Cardiac septum (tissue), 1 donor: ENCODE measurements at places on chromosomes 3 and 15.

DNA sequence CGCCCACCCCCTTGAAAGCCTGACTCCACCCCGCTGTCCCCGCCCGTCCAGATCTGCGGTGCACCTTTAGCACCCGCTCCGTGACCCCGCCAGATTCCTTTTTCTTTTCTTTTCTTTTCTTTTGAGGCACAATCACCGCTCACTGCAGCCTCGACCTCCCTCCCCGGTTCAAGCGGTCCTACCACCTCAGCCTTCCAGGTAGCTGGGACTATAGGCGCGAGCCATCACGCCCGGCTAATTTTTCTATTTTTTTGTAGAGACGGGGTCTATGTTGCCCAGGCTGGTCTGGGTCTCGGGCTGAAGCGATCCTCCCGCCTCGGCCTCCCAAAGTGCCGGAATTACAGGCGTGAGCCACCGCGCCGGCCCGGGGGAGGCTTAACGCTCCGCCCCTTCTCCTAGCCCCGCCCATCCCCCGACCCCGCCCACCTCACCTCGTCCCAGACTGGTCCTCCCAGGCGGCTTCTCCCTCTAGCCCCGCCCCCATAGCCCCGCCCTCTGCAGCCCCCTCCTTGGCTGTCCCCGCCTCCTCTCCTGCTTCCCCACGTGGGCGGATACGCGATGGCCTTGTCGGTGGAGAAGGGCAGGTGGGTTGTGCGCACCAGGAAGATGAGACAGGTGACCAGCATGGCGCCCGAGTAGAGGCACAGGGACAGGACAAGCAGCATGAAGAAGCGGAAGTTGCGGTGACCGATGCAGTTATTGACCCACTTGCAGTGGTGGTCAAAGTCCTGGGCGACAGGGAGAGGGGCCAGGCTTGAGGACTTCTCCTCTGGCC is 3.2 kb downstream of the ZDHHC19 start:
- peak; percentile 85 for DNase-seq

DNA sequence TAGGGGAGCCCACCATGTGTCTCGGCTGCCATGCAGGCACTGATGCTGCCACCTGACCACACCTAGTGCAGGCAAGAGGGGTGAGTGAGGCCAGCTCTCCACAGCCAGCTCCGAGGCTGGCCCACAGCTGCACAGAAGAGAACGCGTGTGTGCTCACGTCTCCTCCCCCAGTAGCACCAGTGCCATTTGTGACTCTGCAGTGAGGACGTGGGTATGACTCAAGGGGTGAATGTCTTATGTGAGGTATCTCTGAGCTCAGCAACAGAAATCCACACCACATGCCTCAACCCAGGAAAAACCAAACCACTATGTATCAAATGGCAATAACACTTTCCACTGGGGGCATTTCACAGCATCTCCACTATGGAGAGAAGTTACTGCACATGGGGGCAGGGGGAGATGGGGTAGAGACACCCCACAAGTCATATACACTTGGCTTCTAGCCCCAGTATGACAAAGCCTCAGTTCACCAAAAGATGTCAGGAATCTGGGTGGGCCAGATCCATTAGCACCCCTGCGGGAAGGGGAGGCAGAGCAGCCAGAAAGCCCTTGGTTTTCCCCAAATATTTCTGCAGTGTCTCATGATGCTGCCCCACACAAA is 87.6 kb downstream of the LRIG1 start:
- peak; percentile 60 for DNase-seq

DNA sequence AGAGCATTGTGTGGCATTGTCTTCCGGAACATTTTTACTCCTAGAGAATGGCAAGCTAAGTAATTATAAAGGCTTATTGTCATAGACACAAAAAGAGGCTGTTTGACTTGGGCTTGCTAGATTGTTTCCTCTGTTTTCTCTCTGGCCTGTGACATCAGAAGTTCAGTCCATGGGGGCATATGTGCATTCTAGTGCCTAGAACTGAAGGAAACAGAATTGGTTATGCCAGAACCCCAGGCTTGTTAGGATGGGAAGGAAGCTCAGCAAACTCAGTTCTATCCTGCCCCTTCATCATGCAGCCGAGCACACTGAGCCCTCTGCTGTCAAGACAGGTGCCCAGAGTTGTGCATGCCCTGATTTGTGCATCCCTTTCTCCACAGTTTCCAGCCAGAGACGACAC is 131.3 kb downstream of the PDE8A start:
- DNase-seq, result no peak

DNA sequence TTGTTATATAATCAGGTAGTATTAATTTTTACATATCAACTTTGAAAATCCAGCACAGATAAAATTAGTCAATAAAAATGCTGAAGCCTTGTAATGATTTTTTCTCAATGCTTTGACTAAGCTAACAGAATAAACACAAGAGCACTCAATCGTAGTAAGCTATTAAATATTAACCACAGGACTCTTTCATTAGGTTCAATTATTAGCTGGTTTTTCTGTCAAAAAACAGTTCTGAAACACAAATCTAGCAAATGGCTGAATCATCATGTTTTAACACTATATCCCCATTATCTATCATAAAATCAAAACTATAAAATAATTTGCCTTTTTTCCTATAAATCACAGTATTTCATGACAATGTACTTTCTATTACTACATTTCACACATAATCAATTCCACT is 69.6 kb downstream of the PLOD2 start:
- DNase-seq, result no peak

DNA sequence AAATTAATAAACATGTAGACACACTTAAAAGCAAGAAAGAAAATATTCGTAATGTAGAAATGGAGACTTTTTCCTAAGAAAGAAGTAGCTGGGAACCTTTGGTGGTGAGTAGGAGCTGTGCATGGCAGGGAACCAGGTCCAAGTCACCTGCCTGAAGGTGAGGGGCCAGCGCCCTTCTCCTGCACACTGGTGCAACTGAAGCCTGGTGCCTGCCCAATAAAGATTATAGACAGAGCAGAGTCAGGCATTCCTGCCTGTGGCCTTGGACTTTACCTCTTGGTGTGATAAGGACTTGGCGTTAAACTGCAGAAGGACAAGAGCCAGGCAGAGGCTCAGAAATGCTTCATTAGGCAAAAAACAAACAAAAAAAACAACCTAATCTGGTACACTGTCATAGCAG is 14.2 kb downstream of the CFAP91 start:
- DNase-seq, result no peak

DNA sequence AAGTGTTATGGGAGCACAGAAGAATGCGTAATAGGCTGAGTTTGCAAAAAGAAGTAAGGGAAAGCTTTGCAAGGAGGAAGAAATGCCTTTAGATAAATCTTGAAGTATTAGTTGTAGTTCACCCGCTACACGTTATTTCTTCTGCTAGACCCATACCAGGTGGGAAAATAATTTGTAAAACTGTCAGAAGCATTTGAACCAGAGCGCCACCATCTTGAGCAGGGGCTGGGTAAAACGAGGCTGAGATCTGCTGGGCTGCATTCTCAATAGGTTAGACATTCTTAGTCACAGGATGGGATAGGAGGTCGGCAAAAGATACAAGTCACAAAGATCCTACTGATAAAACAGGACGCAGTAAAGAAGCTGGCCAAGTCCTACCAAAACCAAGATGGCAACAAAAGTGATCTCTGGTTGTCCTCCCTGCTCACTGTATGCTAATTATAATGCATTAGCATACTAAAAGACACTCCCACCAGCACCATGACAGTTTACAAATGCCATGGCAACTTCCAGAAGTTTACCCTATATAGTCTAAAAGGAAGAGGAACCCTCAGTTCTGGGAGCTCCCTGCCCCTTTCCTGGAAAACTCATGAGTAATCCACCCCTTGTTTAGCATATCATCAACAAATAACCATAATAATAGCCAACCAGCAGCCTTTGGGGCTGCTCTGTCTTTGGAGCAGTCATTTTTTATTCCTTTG is 50.0 kb upstream of the ZNF280D start:
- DNase-seq, result no peak

DNA sequence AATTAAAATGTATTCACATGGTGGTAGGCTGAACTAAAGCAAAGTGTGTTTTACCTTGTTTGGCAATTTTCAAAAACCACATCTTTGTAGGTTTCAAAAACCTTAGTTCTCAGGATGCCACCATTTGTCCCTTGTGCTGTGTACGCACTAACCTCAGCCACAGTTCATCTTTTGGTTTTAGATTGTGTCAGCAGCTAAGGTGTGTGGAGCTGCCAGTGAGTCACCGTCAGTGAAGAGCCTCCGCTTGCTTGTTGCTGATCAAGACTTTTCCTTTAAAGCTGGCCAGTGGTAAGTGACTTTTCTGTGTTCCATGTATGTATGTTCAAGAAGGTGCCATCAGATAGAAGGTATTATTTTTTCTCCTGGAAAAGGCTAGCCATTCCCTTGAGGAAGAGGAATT is 21.1 kb downstream of the OXNAD1 start:
- DNase-seq, result no peak

DNA sequence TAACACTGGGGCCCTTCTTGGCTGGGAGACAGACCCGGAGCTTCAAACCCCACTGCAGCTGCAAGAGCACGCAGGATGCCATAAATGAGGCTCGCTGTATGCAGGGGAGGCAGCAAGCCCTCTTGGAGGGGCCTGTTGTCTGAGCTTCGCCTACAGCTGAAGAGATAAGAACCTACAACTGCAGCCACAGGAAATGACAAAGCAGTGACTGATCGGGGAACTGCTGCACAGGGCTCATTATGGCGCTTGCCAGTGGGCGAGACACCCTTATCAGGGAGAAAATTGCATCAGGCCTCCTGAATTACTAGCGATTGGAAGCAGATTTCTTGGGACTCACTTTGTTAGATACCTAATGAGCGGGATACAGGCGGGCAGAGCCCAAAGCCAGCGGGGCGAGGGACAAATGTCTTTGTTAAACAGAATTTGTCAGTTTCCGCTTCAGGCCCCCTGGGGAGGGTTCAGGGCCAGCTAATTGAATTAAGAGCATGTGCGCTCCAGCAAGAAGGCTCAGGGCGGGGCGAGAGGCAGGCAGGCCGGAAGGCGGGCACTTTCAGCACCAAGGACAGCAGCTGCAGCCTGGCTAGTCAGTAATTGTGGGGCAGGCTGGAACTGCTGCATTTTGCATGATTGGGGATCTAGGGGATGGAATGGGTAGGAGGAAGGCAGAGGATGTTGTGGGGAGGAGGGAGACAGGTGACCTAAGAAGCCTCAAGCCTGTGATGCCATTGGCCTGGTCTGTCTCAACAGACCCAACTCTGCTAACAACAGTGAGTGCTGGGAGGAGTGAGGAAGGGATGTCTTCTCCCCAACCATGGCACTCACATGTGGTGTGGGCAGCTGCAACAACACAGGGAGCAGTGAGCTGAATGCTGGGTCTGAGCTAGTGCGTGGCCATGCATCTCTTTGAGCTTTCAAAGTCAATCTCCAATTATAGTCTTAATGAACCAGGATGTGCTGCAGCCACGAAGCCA is 55.3 kb downstream of the CCDC33 start:
- peak; percentile 89 for DNase-seq

- no peak for DNase-seq
These were observed 55.7 kb downstream of the UMPS start for GRCh38 chr3:124785973-124786372.

GRCh38 chr3:144549166-144549565 is 577.5 kb downstream of the DIPK2A start:
- no peak for DNase-seq

- DNase-seq, result no peak
These were observed 386.3 kb downstream of the CNTN4 start for GRCh38 chr3:2485027-2485375.

DNA sequence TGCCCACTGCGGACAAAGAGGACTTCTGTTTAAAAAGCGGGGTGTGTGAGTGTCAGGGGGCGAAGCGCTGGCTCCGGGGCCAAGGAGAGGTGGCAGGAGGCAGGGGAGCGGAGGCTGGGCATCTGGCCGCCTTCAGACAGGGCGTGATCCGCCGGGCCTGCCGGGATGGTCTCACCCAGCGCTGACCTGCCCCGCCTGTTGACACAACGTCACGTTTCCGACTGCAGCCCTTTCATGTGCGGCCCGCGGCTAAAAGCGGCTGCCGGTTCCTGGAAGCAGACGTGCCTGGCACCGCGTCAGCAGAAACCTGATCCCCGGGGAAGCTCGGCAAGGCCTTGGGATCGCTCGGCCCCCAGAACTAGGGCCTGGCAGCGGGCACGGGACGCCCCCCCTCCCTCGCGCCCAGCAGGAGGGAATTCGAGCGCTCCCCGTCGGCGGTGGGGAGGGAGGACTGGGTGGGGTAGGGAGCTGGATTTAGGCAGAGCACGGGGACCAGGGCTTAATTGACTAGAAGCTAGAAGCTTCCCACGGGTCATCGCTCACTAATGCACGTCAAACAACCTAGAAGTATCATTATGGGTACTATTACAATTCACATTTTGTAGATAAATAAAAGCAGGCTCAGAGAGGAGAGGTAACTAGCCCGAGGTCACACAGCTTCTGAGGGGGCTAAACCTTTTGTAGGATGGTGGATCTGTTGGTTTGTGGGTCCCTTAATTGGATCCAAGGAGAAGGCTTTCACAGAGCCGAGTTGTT is 7.7 kb downstream of the BHLHE40 start:
- DNase-seq, result peak; percentile 99

GRCh38 chr3:98806521-98806920 is 43.4 kb downstream of the ST3GAL6 start:
- DNase-seq, result no peak

DNA sequence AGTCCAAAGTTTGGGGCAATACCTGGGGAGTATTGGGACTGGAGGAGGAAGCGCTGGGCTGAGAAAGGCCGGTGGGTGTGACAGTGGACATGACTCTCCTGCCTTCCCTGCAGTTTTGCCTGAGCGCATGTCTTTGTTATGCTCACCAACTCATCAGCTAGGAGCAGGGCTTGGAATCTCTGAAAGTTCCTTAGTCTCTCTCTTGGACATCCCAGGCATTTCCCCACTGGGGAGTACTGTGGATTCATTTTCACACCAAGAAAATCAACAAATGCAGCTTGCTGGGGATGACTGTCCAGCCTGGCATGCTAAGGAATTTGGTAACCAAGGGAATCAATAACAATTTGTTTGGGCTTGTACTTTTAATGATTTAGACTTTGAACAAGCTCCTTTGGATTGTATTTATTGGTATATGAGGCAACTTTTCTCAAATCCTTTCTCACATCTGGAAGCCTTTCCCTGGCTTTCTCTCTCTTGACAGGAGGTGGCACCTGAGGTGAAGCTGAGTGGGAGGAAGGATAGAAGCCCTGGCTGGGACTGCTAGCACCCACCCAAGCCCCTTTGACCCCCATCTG is 48.5 kb upstream of the CHST2 start:
- DNase-seq, result no peak

GRCh38 chr15:92091155-92091734 is 237.7 kb downstream of the SLCO3A1 start:
- peak; percentile 74 for DNase-seq

DNA sequence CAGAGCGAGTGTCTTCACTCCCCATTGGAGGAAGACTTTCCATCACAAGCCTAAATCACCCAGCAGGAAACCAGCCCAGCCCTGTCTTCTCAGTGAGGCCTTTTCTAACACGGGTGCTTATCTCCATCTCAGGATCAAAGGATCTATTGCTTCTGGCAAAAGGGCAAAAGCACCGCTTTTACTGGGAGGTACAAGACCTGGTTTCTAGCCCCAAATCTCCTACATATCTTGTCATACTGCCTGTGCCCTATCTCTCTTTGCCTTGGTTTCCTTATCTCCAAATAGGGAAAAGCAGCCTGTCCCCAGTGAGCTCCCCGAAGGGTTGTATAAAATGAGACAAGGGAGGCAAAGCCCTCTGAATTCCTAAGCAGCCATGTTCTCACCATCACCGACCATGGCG is 5.2 kb downstream of the GLB1 start:
- no peak for DNase-seq

- DNase-seq, result no peak
These were observed 212.5 kb downstream of the OSBPL10 start for GRCh38 chr3:31768479-31769125.

GRCh38 chr3:39971559-39972031 is 162.2 kb downstream of the MYRIP start:
- DNase-seq, result no peak

GRCh38 chr3:147159141-147159540 is 247.2 kb downstream of the ZIC4 start:
- DNase-seq, result no peak

- no peak for DNase-seq
These were observed 315.1 kb upstream of the PROK2 start for GRCh38 chr3:72100080-72100511.
